ENCODE measurements at places on chromosomes 1 and 21.
A peak's percentile ranks its signal among the peaks of the same experiment; 100 is the strongest.

DNA sequence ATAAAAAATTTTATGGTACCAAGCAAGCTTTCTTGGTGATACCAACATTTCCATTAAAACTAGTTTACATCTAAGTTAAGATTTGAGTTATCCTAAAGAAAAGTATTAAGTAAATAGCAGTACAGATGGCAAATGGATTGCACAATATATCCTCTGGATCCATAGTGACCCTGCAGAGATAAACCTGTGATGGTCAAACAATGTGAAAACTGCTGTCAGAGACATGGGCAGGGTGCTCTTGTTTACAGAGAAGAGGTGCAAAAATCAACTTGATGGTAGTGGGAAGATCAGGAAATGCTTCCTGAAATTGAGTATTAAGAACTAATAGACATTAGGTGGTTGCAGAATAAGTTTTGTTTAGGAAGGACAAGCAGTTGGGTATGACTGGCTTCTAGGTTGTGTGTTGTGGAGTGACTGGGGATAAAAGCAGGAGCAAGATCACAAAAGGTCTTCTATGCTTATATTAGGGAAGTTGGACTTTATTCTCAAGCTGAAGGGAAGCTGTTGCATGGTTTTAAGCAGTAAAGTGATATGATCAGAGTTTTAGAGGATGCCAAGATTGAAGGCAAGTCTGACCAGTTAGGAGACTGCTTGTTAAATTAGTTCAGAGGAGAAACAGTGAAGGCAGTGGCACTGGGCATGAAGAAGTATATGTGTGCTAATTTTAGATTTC lies 9.9 kb downstream of the TTC3 start:
- DNase-seq: no peak

DNA sequence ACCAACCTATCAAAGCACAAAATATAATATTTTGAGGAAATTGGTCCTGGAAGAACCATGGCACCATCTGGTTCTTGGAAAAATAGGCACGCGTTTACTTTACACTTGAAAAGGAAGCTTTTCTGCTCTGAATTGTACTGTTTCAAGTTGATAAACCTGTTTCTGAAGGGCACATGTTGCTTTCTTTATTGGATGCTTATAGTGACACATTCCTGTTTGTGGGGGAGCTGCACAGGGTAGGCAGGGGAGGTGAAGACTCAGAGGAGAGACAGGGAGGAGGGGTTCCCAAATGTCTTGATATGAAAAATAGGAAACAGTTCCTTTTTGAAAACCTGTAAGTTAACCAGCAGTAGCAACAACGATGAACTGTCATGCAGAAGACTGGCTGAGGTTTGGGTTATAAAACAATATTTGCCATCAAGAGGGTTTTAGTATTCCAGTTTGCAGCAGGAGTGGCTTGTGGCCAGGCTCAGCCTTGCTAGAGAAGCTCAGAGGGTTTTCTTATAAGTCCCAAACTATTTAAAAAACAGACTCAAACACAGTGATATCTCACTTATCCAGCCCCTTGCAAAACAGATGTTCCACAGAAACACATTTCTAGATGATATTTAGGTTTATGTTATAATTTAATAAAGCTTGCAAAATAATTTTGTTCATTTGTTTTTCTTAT lies 127.0 kb upstream of the MROH9 start:
- no peak for DNase-seq

DNA sequence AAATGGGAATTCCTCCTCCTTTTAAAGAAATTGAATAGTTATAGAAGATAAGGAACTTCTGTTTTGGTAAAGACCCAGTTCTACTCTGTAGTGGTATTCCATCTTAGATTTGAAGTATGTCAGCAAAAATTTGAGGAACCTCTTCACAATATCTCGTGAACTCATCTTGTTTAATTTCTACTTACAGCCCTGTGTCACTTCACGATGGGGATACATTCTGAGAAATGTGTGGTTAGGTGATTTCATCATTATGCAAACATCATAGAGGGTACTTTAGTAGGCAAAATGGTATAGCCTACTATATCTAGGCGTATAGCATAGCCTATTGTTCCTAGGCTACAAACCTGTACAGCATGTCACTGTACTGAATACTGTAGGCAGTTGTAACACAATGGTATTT lies 36.0 kb downstream of the ALG6 start:
- DNase-seq: no peak

- DNase-seq: no peak
Observed at GRCh38 chr1:226308166-226308722, 720 bp downstream of the LIN9 start.

DNA sequence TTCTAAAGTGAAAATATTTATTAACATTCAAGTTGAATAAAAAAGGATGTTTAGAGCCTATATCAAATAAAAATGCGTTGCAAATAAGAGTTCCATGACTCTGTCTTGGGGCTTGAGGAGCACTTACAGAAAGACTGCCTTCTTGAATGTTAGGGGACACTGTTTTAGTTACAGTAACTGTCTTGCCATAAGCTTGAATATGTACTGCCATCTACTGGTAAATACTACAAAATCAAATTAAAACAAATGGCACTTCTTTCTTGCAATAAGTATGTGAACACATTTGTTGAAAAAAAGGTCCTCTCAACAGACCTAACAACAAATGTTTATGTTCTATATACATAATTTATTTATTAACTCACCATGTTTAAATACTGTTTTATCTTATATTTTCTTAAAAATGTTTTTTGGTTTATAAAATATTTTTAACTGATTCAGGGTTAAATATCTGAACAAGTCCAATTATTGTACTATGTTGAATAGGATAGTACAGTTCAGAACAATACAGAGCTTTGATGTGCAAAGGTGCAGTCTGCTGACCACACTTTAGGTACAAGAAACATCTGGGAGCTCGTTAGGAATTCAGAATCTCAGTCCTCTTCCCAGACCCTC lies 199.5 kb downstream of the LRRIQ3 start:
- DNase-seq: peak; percentile 8

DNA sequence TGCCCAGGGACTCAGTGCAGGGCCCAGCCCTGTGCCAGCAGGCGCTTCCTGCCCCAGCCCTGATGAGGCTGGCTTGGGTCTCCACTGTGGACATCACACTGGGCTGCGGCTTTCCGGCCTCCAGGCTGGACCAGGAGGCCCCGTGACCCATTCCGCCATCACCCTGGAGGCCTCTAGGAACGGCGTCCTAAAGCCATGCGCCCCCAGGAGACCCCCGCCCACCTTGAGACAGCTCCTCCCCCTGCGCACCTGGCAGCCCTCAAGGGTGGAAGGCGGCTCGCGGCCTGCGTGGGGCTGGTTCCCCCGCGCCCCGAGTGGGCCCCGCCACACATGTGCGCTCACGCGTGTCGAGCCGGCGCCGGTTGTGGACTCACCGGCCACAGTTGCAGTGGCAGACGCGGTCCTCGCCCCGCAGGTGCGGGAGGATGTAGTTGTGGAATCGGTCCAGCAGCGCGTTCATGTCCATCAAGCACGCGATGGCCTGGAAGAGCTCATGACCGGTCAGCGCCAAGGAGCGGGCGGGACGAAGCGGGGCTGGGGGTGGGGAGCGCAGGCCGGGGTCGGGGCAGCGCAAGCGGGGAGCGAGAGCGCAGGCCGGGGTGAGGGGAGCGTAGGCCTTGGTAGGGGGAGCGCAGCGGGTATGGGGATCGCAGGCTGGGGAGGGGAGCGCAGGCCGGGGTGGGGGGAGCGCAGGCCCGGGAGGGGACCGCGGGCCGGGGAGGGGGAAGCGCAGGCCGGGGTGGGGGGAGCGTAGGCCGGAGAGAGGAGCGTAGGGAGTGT lies 924 bp downstream of the TMEM240 start:
- DNase-seq: no peak

DNA sequence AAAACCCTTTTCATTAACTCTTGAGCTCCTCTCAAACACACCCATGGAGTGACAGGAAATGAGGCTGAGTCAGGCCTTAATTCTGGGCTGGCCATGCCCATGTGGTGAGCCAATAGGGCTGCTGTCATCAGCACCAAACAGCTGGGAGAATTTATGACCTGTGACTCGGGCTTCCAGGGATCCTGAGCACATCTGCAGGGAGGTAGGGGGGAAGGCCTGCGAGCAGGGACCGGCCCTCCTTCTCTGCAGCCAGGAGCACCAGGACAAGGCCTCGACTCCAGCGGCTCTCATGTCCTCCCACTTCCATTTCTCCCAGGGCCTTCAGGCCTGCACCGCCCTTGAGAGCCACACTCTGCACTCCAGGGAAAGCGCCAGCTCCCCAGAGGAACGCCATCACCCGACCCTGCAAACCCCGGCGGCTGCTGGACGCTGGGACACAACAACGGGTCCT lies 14.6 kb downstream of the RIPK4 start:
- DNase-seq: no peak

GRCh38 chr1:156160000-156160742 lies 6.8 kb downstream of the SEMA4A start:
- DNase-seq: no peak

DNA sequence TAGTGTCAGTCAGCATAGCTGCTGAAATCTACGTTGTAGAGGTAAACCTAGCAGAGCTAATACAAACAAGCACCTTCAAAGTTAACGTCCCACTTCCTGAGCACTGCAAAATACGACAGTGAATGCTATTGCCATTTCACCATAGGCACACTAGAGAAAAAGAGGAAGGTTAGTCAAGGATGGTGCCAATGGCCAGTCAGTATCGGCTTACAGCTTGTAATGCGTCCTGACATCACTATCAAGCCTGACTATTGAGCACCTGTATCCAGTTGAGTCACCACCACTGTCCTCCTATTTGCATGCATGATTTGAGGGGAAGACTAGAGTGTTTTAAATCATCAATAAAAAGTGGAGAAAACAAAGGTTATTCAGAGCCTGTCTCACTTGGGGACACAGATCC lies 34.4 kb downstream of the NUCKS1 start:
- DNase-seq: no peak

- no peak for DNase-seq
Observed at GRCh38 chr1:204150702-204151551, 917 bp downstream of the ETNK2 start.

DNA sequence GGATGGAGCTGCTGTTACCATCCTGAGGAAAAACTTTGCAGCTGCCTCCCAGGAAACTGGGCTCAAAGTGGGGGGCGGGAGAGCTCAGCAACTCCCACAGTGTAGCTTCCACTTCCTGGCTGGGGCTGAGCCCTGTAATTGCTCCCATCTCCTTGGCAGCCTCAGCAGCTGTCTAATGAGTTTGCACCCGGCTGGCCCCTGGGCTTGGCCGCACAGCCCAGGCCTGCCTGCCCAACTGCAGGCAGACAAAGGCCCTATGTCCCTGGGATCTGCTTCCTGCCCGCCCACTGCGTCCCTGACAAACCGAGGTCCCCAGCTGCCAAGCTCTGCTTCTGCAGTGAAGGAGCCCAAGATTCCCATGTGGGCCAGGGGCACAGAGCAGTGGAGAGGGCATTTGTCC lies 30.1 kb downstream of the EDN2 start:
- no peak for DNase-seq

GRCh38 chr1:181386340-181386739 lies 97.0 kb upstream of the CACNA1E start:
- DNase-seq: no peak

GRCh38 chr1:219664310-219665029 lies 51.6 kb upstream of the ZC3H11B start:
- no peak for DNase-seq

DNA sequence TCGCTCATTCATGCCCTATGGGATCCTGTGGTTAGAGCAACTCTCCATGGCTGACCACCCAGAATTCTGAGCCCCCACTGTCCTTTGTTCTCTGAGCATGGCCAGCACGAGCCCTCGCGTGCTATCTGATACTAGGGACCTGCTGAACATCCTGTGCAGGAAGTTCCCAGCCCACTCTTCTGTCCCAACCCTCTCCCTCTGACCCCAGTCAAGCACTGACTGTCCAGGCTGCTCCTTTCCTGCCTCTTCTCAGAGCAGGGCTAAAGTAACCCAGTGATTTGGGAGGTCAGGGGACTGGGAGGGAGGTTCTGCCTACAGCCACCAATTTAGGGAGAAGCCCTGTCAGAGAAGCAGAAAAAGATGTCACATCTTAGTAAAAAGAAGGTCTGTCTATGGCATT lies 21.2 kb downstream of the CYP4B1 start:
- no peak for DNase-seq

DNA sequence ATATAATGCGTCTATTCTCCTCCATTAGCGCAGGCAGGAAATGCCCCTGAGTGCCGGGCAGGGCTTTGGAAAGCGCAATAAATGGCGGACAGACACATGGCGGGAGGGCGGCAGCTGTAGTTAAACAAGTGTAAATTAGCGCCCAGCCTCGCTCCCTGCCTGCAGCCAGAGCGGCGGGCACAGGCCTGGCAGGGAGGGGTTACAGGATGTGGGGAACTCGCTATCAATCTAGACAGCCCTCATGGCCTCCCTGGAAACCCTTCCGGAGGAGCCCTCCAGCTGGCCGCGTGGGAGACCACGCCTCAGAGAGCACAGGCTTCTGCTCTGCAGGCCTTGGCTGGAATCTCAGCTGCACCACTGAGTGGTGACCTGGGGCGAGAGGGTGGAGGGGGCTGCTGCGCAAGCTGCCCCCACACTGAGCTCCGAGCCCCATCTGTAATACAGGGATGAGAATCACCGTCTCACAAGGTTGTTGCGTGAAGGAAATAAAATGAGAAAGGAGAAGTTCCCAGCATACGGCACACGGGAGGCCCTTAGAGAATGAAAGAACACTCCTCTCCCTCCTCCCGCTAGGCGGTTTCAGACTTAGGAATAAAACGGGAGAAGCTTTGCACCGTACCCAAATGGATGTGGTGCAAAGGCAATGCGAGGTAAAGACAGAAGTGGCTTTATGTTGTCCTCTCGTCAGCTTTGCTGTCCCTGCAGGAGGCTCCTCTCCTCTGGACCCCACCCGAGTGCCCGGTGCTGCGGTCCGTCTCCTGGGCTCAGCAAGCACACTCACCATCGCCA lies 167.2 kb upstream of the POU3F1 start:
- DNase-seq: no peak

GRCh38 chr1:247574664-247575063 lies 13.5 kb upstream of the OR2G2 start:
- DNase-seq: no peak

DNA sequence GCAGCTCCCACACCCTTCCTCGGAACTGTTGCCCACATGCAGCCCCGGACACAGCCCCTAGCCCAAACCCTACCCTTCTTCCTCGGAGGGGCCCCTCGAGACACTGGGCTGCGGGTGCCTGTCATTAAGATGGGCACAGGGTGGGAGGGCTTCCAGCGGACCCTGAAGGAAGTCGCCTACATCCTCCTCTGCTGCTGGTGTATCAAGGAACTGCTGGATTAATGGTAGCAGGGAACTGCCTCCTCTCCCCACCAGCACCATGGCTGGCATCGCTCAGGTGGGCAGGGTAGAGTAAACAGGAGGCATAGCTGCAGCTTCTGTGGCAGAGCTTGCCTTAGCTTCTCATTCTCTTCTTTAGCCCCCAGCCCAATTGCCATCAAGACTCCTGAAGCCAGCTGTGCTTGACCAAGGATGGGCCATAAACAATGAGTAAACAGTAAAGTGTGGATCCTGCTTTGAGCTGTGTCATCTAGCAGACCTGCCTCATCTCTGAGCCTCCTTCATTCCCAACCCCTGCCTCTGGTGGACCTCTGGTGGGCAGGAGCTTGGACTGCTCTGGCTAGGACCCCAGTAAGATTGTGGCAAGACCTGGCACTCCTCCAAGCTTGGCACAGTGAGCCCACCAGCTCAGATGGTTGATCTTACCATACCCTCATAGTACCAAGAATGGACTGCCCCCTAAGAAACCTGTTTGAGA lies at the start of gene LENEP:
TSS of gene LENEP (plus strand) at position 15 of the 697 bp plus-strand sequence. CDS start at position 37, 22 bp downstream.
- no peak for DNase-seq
